ENCODE measurements at places on chromosomes 4 and X.

- no peak overlapping the region for H3K4me3 ChIP-seq
- H3K36me3 ChIP-seq, result no peaks in the 10 kb centered on the region
- peak; percentile 25 for DNase-seq
- no peak overlapping the region for H3K27ac ChIP-seq
- H3K27me3 ChIP-seq, result no peaks in the 10 kb centered on the region
These were observed 43.5 kb downstream of the CCDC158 start for GRCh38 chr4:76377481-76377901.

GRCh38 chr4:176957353-176958118 lies 164.8 kb upstream of the VEGFC start:
- no peaks in the 10 kb centered on the region for H3K27me3 ChIP-seq
- peaks cover 13% of the 10 kb centered on the region for H3K4me1 ChIP-seq

GRCh38 chrX:41384051-41384705 lies 50.2 kb downstream of the DDX3X start:
- H3K27ac ChIP-seq, result no peak overlapping the region
- no peak overlapping the region for H3K4me3 ChIP-seq
- no peak for DNase-seq
- no peaks in the 10 kb centered on the region for H3K27me3 ChIP-seq
- H3K36me3 ChIP-seq, result no peaks in the 10 kb centered on the region

- no peak for DNase-seq
- no peaks in the 10 kb centered on the region for H3K4me1 ChIP-seq
- no peaks in the 10 kb centered on the region for H3K27me3 ChIP-seq
- H3K36me3 ChIP-seq, result no peaks in the 10 kb centered on the region
These were observed 101.4 kb upstream of the IL15 start for GRCh38 chr4:141534985-141535384.

GRCh38 chrX:141320801-141321200 lies 78.5 kb upstream of the SPANXC start:
- H3K4me1 ChIP-seq, result no peaks in the 10 kb centered on the region
- no peak overlapping the region for H3K27ac ChIP-seq
- DNase-seq, result no peak
- H3K36me3 ChIP-seq, result no peaks in the 10 kb centered on the region

- H3K4me3 ChIP-seq, result no peak overlapping the region
- H3K27ac ChIP-seq, result no peak overlapping the region
- no peaks in the 10 kb centered on the region for H3K27me3 ChIP-seq
- H3K4me1 ChIP-seq, result no peaks in the 10 kb centered on the region
These were observed 13.0 kb downstream of the USP46 start for GRCh38 chr4:52646096-52646495.

DNA sequence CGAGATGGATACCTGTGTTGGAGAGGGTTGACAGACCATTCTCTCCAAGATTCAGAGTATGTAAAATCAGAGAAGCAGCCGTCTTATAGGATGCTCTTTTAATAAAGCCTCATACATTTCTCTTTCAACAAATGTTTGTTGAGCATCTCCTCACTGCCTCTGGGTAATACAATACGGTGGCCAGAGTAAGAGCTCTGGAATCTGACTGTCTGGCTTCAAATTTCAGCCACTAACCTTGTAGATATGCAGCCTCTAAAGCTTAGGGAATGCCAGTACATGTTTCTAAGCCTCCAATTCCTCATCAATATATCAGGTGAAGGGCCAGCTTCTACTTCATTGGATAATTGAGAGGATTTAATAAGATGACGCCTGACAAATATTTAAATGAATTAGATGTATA lies 61.3 kb downstream of the CLNK start:
- H3K4me3 ChIP-seq, result no peak overlapping the region
- no peaks in the 10 kb centered on the region for H3K4me1 ChIP-seq
- no peak overlapping the region for H3K27ac ChIP-seq
- no peak for DNase-seq
- H3K36me3 ChIP-seq, result no peaks in the 10 kb centered on the region

- H3K36me3 ChIP-seq, result no peaks in the 10 kb centered on the region
- no peak for DNase-seq
- H3K27ac ChIP-seq, result no peak overlapping the region
- no peaks in the 10 kb centered on the region for H3K27me3 ChIP-seq
- H3K4me3 ChIP-seq, result no peak overlapping the region
These were observed 46.9 kb upstream of the PHKA2 start for GRCh38 chrX:19030805-19031204.

GRCh38 chr4:11183356-11183740 lies 245.3 kb downstream of the HS3ST1 start:
- no peaks in the 10 kb centered on the region for H3K36me3 ChIP-seq
- no peaks in the 10 kb centered on the region for H3K4me1 ChIP-seq
- no peak overlapping the region for H3K4me3 ChIP-seq
- no peak for DNase-seq

DNA sequence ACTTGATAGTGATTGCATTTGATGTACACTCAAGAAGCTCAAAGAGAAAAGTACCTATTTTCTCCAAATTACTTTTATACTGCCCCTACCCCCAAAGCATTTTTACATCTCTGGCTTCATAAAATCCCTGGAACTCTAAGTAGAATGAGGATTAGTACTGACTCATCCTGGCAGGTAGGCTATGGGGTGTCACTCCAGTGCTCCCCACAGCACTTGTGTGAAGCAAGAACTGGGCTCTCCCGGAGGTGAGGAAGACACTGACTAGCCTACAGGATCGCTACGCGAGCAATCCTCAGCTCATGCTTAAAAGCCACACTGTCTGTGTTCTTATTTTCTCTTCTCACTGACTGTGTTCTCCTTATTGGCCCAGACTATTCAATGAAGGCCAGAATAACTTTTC lies 90.4 kb upstream of the NDP start:
- H3K4me1 ChIP-seq, result no peaks in the 10 kb centered on the region
- no peak overlapping the region for H3K4me3 ChIP-seq
- H3K36me3 ChIP-seq, result no peaks in the 10 kb centered on the region

- no peak for DNase-seq
- H3K4me1 ChIP-seq, result no peaks in the 10 kb centered on the region
- H3K4me3 ChIP-seq, result no peak overlapping the region
- no peaks in the 10 kb centered on the region for H3K27me3 ChIP-seq
These were observed 132.6 kb downstream of the PACRGL start for GRCh38 chr4:20832826-20833225.

DNA sequence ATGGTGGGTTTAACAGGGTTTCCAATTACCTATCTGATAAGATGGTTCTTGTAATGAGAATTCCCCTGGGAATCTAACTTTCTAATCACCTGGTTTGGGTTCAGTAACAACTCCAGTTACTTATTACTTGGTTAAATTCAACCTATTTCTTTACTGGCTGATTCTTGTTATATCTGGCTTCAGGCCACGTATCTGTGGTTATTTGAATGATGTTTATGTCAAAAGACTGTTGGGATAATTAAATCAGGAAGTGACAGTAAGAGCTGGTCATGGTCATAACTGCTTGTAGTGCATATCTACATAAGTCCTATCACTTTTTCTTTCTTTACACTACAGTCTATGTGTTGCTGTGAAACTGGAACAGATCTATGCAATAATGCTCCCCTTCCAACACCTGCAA lies 108.1 kb downstream of the MID1 start:
- no peaks in the 10 kb centered on the region for H3K36me3 ChIP-seq
- no peak overlapping the region for H3K4me3 ChIP-seq
- H3K27ac ChIP-seq, result no peak overlapping the region
- H3K27me3 ChIP-seq, result peaks cover 19% of the 10 kb centered on the region
- no peak for DNase-seq

DNA sequence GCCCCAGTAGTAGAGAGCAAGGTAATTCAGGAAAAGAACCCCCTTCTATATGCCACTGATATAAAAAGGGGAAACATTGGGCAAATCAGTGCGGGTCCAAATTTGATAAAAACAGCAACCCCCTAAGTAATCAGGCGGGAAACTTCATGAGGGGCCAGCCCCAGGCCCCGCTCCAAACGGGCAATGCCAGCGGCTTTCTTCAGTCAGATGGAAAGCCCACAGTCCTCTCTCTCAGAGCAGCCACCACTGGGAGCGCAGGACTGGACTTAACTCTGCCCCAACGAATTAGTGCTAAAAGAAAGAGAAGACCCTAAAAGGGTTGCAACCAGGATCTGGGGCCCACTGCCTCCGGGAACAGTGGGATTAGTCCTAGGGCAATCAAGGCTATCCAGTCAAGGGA lies 9.9 kb downstream of the MAGEA11 start:
- no peaks in the 10 kb centered on the region for H3K36me3 ChIP-seq
- no peak overlapping the region for H3K4me3 ChIP-seq
- H3K27ac ChIP-seq, result no peak overlapping the region

GRCh38 chr4:3715061-3715854 lies 50.9 kb upstream of the ADRA2C start:
- no peaks in the 10 kb centered on the region for H3K4me1 ChIP-seq
- no peaks in the 10 kb centered on the region for H3K36me3 ChIP-seq
- no peak for DNase-seq
- no peaks in the 10 kb centered on the region for H3K27me3 ChIP-seq

DNA sequence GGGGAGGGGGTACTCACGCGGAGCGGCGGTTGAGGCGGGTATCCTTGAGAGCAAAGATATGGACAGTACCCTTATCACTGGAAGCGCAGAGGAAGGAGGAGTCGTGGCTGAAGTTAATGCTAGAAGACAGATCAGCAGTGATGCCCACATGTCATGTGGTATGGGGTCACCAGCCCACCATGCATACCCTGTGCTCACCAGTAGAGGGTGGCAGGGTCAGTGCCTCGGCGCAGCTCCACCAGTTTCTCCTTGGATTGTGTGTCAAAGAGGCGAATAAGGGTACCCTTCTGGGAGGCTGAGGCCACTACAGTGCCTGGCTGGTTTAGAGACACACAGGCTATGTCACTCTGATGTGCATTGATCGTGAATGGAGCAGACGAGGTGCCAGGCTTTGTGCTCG lies 1.5 kb upstream of the PRAF2 start:
- no peaks in the 10 kb centered on the region for H3K27me3 ChIP-seq
- H3K4me1 ChIP-seq, result no peaks in the 10 kb centered on the region

DNA sequence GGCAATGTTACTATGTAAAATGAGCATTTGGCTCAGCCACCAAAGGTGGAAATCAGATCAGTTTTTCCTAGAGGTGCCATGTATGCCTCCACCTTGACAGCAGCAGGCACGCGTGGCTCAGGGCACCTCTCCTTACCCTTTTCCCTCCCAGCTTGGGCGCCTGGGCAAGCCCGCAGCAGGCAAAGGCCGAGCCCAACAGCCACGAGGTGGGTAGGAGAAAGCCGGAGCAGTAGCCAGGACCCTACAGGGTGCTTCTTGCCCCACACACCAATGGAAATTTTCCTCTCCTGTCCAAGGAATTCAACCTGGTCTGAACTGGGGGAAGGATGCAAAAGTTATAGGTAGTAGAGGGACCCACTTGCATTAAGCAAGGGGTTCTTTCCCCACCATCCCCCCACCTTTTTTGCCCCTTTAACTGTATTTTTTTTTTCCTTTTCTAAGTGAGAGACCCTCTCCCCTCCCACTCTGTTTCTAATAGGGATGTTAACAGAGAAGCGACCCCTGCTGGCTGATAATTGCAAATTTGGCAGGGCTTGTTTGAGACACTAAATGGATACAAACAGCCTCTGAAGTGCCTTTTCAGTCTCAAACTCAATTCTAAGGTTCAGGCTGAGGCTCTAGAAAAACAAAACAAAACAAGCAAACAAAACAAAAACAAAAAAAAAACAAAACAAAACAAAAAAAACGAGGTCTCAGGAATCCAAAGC lies 895.1 kb downstream of the PCDH18 start:
- no peaks in the 10 kb centered on the region for H3K36me3 ChIP-seq
- DNase-seq, result peak; percentile 71
- no peak overlapping the region for H3K4me3 ChIP-seq

DNA sequence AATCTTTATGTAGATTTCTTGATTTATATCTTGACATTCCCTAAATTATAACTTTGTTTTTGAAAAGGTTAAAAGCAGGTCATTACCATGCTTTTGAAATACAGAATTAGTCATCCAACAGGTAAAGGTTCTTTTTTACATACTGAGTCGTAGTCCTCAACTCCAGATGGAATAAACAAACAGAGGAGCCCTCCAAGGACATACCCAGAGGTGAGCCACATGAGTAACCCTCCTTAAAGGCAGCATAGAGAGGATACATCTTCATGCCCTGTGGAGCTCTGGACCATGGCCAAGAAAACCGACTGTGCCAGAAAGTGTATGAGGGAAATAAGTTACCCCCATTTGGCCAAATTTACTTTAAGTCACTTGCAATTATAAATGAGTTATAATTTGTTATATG lies 95.3 kb upstream of the MCF2 start:
- no peaks in the 10 kb centered on the region for H3K4me1 ChIP-seq
- no peaks in the 10 kb centered on the region for H3K36me3 ChIP-seq
- DNase-seq, result no peak
- H3K4me3 ChIP-seq, result no peak overlapping the region

DNA sequence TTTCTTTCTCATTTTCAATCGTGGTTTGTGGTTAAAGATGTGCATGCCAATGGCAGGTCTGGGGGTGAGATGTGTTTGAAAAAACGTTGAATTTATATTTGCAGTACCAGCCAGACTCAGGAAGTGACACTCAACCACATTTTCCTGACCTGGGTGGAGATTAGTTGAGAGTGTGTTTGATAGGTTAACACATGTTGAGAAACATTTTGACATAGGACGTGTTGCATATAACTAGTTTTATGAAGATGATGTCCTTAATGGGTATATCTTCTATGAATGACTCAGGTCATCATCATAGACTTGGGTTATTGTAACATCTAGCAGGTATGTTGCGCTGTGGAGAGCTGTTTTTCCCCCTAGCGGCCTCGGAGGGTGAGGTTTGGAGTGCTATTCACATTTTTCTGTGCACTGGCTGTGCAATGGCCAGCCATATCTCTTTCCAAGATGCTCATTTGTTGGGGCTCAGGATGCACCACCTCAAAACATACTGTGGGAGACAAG lies 21.7 kb upstream of the CD38 start:
- no peak for DNase-seq
- H3K27ac ChIP-seq, result no peak overlapping the region
- H3K36me3 ChIP-seq, result no peaks in the 10 kb centered on the region

GRCh38 chrX:10798041-10798440 lies 177.7 kb upstream of the MID1 start:
- no peaks in the 10 kb centered on the region for H3K4me1 ChIP-seq
- H3K4me3 ChIP-seq, result no peak overlapping the region
- H3K27ac ChIP-seq, result no peak overlapping the region
- H3K27me3 ChIP-seq, result no peaks in the 10 kb centered on the region
- DNase-seq, result no peak
- H3K36me3 ChIP-seq, result no peaks in the 10 kb centered on the region

DNA sequence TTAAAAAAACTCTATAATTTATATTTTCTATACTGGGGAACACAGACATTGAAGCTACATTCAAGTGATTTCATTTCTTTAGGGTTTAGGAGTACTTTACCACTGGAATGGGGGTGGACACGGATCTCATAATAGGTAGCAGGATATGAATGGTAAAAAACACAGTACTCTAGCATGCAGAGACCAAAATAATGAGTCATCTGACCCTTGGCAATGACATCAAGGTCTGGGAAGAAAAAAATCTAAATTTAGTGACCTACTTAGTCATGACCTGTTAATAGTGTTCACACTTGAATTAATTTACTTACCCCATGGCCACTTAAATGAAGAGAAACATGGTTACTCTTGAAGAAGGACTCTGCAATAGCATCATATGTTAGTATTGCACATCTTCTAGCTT lies 187.9 kb downstream of the EPHA5 start:
- no peaks in the 10 kb centered on the region for H3K27me3 ChIP-seq
- H3K4me3 ChIP-seq, result no peak overlapping the region
- DNase-seq, result no peak
- H3K27ac ChIP-seq, result no peak overlapping the region
